ENCODE measurements at places on chromosomes 4 and X.
A peak's percentile ranks its signal among the peaks of the same experiment; 100 is the strongest.

GRCh38 chrX:7145454-7145853, 2.1 kb upstream of the STS start:
- DNase-seq: no peak

- no peak for DNase-seq
Observed at GRCh38 chrX:110384490-110384889, 25.8 kb downstream of the RTL9 start.

GRCh38 chrX:19855700-19856381, 31.6 kb downstream of the SH3KBP1 start:
- no peak for DNase-seq

DNA sequence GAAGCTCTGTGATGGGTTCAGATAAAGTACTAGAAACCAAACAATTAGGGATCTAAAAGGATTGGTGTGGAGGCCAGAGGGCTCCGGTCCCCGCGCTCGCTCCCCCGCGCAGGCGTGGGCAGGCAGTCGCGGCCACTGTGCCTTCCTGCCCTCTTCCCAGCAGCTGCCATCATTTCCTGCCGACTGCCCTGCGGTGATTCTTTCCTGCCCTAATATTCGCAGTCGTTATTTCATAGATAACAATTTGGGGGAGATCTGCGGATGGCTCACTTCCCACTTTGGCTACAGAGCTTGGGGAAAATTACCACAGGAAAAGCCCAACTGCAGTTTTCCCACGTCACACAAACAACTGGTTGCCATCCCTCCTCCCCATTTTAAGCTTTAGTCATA, 2.2 kb downstream of the GRIA2 start:
- DNase-seq: peak; percentile 25

GRCh38 chr4:105509291-105509690, 35.4 kb upstream of the PPA2 start:
- DNase-seq: no peak

GRCh38 chr4:184838249-184839074, 12.7 kb upstream of the ACSL1 start:
- DNase-seq: no peak

- DNase-seq: no peak
Observed at GRCh38 chr4:17595471-17596005, 18.5 kb downstream of the LAP3 start.

DNA sequence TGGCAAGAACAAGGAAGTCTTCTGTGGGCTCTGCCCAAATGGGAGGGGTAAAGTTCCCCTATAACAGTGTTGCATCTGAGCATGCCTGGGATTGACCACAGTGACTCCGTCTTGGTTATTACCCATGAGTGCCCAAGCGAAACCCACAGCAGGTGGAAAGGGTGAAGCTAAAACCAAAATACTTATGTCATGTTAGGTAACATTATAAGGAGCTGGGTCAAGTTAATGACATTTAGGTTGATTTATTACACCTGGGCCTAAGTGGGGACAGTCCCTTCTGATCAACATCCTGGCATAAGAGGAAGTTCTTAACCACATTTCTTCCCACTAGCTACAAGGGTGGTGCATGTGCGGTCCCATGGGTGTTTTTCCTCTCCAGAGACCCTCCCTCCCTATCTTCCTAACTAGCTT, 1.3 kb upstream of the ZNF732 start:
- no peak for DNase-seq

GRCh38 chr4:52407545-52407944, 251.6 kb downstream of the USP46 start:
- DNase-seq: no peak

- no peak for DNase-seq
Observed at GRCh38 chr4:125461676-125462363, 147.1 kb downstream of the FAT4 start.

DNA sequence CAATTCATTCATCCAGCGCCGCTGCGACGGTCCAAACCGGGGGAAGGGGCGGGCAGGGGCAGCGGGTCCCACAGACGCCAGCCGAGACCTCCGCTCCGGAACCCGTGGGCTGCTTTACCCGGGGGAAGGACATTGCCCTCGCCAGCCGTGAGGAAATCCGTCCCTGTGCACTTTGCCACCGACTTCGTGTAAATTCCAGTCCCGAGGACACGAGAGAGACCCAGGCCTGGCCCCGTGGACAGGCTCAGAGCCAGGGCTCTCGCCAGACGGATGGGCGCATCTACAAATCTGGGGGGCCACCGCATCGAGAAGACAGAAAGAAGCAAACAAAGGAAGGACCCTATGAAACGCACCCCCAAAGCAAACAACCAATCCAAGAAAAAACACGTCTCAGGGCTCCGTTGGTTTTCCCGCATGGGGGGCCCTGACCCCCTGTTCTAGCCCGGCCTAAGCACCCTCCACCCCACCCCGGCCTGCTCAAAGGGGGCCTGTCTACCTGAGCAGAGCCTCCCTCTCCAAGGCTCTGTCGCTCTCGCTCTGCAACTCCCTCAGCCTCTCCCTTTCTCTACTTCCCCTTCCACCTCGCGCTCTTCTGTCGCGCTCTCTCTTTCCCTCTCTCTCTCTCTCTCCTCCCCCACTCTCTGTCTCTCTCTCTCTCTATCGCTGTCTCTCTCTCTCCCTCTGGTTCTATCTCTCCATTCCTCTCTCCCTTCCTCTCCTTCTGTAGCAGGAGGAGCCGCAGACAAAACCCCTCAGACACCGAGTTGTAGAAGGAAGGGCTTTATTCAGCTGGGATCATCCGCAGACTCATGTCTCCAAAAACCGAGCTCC, 11.3 kb downstream of the FRG2 start:
- no peak for DNase-seq

Measured in NCI-H2081 (cell line).